ENCODE measurements at places on chromosomes 5 and 9.
A peak's percentile ranks its signal among the peaks of the same experiment; 100 is the strongest.

- no peak for DNase-seq
These were observed 114.5 kb downstream of the HTR4 start for GRCh38 chr5:148539851-148540250.

DNA sequence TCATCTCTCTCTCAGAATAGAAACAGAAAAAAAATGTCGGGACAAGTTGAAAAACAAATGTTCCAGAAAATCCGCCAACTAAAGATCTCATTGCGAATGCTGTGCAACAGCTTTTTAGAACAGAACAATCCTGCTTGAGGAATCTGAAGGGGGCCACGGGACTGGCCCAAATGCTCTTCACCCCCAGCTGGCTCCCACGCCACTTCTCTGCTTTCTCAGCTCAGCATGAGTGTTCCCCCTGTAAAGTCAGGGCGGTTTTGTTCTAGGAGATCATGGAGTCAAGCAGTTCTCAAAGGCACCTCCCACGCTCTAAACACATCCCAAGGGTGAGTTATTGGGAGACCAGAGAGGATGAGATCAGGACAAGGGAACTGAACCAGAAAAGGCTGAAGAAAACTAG lies 31.5 kb downstream of the DIRAS2 start:
- DNase-seq: no peak

- no peak for DNase-seq
These were observed 157.7 kb downstream of the SLC24A2 start for GRCh38 chr9:19631181-19631580.

- DNase-seq: no peak
These were observed 36.1 kb downstream of the TMC1 start for GRCh38 chr9:72557549-72557948.

DNA sequence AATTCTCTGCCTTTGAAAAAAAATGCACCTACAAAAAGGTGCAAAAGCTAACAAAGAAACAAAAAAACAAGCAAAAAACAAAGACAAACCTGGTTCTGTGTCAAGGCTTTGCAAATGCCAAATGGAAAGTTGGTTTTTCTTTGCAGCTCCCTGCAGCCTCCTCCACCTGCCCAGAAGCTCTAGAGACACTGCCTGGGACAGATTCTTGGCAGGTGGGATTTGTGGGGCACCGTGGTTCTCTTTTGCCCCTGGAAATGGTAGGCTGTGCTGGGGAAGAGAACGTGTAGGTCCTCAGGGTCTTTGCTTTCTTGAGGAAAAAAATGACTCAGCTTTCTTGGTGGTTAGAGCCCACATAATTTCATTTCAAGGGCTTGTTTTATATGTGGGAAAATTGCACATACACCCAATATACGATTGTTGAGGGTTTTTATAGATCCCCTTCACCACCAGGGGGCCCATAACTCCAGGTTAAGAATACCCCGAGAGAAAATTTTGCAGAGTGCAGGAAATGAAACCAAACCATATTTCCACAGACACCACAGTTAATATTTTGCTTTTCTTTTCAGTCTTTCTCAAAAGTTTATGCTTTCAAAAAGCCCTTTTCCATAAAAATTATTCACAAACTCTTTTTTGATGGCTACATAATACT lies 58.7 kb downstream of the NXNL2 start:
- peak; percentile 70 for DNase-seq

DNA sequence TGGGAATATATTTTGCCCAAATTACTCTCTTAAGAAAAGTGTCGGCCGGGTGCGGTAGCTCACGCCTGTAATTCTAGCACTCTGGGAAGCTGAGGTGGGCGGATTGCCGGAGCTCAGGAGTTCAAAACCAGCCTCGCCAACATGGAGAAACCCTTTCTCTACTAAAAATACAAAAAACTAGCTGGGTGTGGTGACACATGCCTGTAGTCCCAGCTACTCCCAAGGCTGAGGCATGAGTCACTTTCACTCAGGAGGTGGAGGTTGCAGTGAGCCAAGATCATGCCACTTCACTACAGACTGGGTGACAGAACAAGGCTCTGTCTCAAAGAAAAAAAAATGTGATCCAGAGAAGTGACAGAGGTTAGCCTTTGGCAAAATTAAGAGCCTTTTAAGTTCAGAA lies 26.4 kb upstream of the TMEM171 start:
- DNase-seq: no peak

GRCh38 chr9:95605101-95605500 lies 88.3 kb upstream of the PTCH1 start:
- DNase-seq: no peak

GRCh38 chr5:62483556-62483955 lies 71.0 kb downstream of the IPO11 start:
- no peak for DNase-seq

- DNase-seq: no peak
These were observed 135.9 kb upstream of the OTULINL start for GRCh38 chr5:14445576-14446290.

GRCh38 chr5:148585988-148586387 lies 68.3 kb downstream of the HTR4 start:
- DNase-seq: no peak

DNA sequence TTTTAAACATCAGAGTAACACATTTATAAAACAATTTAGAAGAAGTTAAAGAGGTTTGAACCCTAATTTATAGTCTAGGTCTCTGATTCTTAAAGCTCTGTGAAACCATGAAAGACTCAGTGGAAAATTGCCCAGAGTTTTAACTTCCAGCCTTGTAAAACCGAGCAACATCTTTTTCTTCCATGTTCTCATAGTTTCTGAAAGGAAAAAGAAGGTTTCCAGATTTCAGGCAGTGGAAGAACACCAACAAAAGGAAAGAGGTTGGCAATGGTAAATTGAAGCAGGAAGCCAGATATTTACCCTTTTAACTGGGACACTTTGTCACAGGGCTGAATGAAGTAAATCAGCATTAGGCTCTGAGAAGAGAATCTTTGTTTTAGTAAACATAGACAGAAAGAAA lies 1999.3 kb downstream of the MAT2B start:
- no peak for DNase-seq

- no peak for DNase-seq
These were observed 131.5 kb downstream of the FSTL4 start for GRCh38 chr5:133480866-133481265.

DNA sequence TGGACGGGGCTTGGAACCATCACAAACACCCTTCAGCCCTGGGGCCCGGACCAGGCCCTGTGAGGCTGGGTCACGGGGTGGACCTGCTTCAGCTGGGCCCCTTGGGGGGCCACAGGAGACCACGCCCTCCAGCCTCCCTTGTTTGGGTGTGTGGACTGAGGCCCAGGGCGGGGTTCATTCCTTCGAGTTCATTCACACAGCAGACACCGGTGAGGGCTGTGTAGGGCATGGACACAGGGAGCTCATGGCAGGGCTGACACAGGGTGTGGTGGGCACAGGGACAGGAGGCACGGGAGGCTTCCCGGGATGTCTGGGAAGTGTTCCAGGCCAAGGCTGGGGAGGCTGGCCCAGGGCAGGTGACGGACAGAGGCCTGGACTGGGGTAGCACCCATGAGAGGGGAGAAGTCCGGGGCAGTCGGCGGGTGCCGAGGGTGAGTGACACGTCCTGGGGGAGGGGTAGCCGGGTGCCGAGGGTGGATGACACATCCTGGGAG lies 8.9 kb downstream of the DNLZ start:
- DNase-seq: no peak

GRCh38 chr5:142837081-142837725 lies 67.0 kb downstream of the ARHGAP26 start:
- no peak for DNase-seq

DNA sequence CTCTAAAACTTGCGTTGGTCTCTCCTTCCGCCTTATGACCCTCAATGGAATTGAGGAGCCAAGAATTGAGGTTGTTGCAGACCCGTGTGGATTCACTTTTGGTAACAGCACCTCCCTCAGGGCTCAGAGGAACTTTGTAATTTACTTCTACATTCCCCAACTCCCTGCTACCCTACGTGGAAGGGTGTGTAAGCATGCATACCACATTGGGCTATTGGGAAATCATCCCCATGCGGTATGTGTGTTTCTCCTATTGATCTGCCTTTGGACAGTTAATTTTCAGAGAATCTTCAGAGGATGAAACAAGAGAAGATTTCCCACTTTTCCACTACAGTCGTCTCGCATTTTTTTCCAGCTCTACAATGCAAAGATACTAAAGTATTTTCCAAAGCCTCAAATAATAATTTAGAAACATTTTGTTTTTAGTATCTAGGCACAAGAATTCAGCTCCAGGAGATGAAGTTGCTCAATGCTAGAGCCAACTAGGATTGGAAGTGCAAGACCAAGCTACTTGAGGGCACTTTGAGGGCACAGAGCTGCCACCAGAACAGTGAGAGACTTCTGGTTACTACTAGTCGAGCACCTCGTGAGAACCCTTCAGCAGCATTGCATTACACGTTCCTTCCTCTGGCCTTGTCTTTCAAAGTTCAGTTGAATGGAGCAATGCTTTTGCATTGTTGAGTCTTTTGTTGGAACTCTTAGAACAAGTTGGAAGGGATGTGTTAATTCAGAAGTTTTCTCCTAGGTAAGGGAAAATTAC lies 3.4 kb downstream of the C1QTNF3 start:
- DNase-seq: no peak

DNA sequence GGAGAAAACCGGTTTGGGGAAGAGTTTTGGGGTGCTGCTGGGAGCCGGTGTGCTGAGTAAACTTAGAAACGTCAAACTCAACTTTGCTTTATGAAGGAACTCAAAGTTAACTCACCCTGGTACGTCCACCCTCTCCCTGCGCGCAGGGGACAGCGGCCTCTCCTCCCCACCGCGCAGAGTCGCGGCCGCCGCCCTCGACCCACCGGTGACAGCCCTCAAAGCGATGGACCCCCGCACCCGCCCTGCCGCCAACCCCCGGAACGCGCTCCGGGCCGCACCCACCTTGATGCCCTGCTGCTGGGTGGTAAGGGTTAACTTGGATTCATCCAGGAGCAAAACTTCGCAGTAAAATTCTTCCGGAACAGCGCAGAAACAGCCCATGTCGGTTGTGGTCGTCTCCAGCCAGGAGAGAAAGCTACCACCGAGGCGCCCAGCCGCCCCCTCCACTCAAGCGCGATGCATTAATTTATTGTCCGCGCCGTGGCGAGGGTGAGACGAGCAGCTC lies 366 bp downstream of the EPB41L4A start:
- DNase-seq: no peak

DNA sequence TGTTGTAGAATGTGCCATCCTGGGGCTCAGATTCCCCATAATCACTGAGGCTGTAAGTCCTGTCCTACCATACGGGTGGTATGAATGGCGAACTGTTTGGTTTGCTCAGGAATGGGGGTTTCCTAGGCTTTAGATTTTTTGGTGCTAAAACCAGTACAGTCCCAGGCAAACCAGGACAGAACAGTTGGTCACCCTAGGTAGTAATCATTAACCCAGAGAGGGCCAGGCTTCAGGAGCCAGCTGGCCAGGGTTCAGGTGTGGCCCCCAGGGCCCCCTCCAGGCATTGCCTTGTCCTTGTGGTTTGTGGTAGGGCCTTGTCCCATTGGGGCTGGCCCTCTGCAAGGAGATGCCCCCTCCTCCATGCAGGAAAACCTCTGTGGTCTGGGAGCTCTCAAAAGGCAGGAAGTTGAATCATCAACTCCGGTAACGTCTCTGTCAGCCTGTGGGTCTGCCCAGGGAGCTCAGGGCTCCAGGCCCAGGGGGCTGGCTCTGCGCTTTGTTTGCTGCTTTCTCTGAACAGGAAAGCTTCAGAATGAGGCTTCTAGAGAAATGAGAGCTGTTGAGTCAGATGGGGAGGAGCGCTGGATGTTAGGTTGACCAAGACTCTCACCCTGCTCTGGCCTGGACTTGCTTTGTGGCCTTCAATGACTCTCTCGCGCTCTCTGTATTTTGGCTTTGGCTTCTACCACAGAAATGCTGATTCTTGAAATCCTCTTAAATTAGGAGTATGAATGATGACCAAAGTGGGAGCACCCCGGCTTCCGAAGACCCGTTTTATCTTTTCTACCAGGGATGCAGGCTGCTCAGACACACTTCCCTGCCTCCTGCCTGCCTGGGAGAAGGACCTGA lies 22.2 kb upstream of the JADE2 start:
- DNase-seq: peak; percentile 7

- no peak for DNase-seq
These were observed 62.7 kb upstream of the RXRA start for GRCh38 chr9:134263596-134263995.

- DNase-seq: no peak
These were observed 527.0 kb downstream of the TLE1 start for GRCh38 chr9:81162361-81162760.
